Stimulated activated CD4-positive, alpha-beta T cell treated with anti-CD3 and anti-CD28 coated beads, Interleukin-1b, Interleukin-23, amount 100 ng/mL, for 48 hours (primary cell): ENCODE measurements at places on chromosomes 1 and 21.

- DNase-seq = no peak
Observed at GRCh38 chr1:109826446-109826845, 62.7 kb upstream of the EPS8L3 start.

GRCh38 chr1:62037274-62037673 lies 157.4 kb upstream of the L1TD1 start:
- DNase-seq = no peak

- no peak for DNase-seq
Observed at GRCh38 chr1:18148461-18148860, 40.9 kb downstream of the IGSF21 start.

DNA sequence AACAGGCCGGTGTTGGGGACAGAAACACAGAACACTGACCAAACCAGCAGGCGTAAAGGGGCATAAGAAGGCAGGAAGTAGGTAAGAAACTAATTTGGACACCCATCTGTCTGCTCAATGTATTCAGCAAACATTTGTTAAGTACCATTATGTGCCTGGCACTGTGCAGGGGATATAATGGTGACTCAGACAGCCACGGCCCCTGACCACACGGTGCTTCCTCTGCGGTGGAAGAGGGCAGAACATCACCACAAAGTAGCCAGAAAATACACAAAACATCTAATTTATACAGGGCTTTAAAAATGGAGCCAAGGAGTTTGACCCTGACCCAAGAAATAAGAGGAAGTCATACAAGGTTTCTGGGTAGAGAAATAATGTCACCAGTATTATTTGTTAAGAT lies 12.9 kb downstream of the DNAJC11 start:
- no peak for DNase-seq

- no peak for DNase-seq
Observed at GRCh38 chr1:12309783-12310742, 80.2 kb downstream of the VPS13D start.

- DNase-seq = no peak
Observed at GRCh38 chr1:22636353-22636752, at the start of gene C1QA. C1QA (plus strand) TSS chr1:22636628; CDS start chr1:22637617, 989 bp downstream.

DNA sequence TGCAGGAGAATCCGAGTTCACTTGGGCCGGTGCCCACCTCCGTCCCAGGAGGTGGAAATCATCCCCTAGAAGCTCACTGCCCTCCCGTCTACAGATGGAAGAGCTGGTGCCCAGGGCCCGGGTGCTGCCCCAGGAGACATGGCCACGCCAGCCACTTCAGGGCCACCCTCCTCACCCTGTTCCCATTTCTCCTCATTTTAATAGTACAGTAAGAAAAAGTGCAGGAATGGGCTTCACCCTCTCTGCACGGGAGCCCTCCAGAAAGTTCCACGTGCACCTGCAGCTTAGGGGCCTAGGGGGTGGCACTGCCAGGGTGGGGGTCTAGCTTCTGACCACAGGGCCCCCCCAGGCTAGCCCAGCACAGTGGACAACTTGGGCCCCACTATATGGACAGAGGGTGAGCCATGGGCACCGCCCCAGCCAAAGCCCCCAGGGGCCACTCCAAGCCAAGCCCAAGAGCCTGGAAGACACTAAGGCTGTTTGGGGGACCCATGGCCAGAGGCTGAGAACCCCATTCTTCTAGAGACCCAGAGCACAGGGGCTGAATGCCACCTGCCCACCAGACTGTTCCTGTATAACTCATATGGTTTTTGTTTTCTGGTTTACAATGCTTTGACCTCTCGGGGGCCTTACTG lies 3.4 kb upstream of the FTCD start:
- no peak for DNase-seq

GRCh38 chr1:173996995-173997394 lies 25.2 kb downstream of the RC3H1 start:
- DNase-seq = no peak

DNA sequence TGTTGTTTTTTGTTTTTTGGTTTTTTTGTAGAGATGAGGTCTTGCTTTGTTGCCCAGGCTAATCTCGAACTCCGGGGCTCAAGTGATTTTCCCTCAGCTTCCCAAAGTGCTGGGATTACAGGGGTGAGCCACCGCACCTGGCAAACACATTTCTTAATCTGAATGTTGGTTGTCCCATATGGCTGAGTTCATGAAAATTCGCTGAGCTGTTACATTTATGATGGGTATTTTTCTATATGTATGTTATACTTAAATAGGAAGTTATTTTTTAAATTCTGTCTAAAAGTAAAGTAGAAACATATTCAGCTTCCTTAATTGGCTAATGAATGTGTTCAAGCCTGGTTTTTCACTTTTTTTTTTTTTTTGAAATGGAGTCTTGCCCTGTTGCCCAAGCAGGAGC lies 75.1 kb downstream of the ASH1L start:
- no peak for DNase-seq

- DNase-seq = no peak
Observed at GRCh38 chr1:205395616-205396015, 26.2 kb downstream of the LEMD1 start.

- no peak for DNase-seq
Observed at GRCh38 chr1:203450001-203450400, 25.6 kb upstream of the PRELP start.
